ENCODE measurements at places on chromosomes 6 and 20.

GRCh38 chr6:124822721-124823120 is 139.5 kb upstream of the RNF217 start:
- no peak for DNase-seq

DNA sequence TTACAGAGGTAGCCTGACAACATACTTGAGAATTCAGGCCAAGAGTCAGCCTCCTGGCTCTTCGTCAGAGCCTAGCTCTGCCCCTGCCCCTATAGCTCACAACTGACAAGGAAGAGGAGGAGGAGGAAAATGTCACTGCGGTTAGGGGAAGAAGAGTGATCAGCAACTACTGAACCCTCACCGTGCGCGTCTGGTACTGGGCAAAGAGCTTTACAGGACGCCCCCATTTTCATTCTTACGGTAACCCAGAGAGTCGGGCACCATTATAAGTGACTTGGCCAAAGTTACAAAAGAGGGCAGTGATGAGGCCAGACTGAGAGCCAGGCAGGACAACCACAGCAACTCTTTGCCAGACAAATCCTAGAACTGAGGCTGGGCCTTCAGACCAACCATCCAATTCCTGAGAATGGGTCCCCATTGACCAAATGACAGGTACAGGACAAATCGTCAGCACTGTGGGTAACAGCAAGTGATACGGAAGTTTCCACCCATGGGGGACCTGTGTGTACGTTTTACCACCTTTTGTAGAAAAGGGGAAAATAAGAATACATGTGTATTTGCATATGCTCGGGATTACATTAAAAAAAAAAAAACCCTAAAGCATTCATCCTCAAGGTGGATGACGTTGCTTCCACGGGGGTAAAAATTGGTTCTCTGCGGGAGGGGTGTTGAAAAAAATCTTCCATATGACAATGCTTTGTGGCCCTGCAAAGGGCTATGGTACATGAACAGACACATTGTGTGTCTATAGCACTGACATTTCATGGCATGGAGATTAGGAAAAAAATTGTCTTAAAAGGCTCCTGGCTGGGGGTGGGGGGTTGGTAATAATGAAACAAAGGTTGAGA is 118.0 kb downstream of the NFATC2 start:
- DNase-seq: no peak

GRCh38 chr6:87104667-87105066 is 9.8 kb upstream of the CGA start:
- DNase-seq: no peak

GRCh38 chr20:48294196-48294595 is 508.9 kb upstream of the SULF2 start:
- DNase-seq: peak; percentile 82

GRCh38 chr20:10067321-10067720 is 32.5 kb downstream of the ANKEF1 start:
- no peak for DNase-seq

- no peak for DNase-seq
These were observed 283.4 kb upstream of the TBX18 start for GRCh38 chr6:85047818-85048217.

DNA sequence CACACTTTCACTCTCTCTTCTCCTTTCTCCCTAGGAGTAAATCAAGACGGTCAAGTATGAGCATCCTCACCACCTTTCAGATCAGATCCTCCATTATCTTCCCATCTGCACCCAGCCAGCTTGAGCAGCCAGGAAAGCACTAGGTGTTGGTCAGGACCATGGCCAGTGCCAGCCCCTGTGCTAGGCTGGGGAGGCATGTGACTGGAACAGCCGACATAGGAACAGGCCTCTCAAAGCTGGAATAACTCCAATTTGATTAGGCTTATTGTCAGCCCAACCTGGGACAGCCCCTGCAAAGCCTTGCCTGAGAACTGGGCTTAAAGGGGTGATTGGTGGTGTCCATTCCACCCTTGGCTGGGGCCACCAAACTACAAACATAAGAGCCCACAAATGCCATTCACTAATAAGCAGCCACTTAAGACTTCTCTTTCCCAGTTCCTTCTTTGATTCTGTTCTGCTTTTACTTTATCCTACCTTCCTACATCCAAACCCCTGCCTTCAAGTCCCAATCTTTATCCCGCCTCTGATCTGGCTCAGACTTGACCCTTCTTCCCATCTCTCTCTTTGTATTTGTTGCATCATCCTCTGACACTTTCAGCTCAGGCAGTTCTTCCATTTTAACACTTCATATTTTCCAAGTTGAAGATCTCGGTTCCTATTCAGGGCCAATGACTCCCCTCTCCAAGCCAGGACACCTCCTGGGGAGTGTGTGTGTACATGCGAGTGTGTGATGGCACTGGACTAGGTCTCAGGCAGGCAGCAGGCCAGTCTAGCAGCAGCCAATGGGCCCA is 4.5 kb upstream of the TREM2 start:
- peak; percentile 15 for DNase-seq

DNA sequence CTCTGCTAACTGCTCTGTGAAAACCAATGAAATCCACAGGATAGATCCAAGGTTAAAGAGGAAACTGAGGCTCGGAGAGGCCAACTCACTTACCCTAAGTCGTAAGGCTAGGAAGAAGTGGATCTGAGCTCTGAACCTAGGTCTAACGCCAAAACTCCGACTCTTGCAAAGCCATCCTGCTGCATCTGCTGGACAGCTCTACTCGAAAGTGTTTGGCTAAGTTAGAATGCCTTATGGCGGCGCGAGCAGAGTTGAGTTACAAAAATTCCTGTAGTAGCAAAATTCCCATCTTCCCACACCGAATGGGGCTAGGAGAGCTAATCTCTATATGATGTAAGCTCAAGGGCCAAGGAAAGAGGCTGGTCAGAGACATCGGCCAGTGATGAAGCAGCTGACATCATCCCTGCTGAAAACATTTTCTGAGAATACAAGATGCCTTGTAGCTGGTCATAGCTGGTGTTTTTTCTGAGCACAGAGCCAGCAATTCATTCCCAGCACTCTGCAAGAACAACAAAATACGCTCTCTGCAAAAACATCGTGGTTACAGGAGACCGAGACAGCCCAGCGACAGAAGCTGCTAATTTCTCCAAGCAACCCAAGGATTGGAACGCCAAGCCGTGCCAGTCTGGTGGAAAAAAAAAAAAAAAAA is 1.8 kb downstream of the SPATA2 start:
- peak; percentile 32 for DNase-seq

GRCh38 chr6:5529015-5529414 is 267.7 kb downstream of the FARS2 start:
- DNase-seq: no peak

DNA sequence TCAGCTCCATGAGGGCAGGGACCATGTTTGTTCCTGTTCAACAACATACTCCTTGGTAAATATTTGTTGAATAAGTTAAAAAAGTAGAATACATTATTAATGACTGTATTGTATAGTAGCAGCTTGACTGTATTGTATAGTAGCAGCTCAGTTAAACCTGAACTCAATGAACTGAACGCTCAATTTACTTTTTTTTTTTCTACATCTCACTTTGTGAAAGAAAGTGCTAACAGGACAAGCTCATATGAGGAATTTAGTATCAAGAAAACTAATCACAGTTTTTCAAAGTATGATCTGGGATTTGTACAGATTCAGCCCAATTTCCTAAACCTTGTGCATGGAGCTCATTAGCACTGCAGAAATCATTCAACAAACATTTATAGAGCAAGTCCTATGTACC is 38.8 kb upstream of the NR2E1 start:
- DNase-seq: no peak

- no peak for DNase-seq
These were observed 95.4 kb upstream of the CNKSR3 start for GRCh38 chr6:154605882-154606370.

DNA sequence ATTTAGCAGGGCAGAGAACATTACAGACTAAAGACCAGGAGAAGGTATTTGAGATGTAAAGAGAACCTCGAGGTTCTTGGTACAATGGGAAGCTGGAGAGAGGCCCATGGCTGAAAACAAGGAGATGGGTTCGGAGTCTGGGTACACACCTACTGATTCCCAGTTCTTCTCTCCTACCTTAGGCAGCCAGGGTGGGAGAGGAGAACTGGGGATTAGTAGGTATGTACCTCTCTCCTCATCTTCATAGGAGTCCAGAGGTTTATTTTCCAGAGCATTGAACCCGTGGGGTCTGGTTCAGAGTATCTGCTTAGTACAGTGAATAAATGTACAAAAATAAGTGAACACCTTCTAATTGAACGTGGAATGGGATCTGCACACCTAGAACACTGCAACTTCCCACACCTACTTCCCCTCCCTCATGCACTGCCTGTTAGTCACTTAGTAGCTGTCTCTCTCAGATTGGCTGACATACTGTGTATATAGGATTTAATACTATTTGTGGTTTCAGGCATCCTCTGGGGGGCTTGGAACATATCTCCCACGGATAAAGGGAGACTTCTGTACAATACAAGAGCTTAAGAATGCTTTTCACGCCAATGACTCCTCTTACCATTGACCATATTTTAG is 23.5 kb upstream of the NUP153 start:
- DNase-seq: no peak

GRCh38 chr6:149385998-149386646 is 13.9 kb upstream of the SUMO4 start:
- DNase-seq: no peak

- DNase-seq: no peak
These were observed 79.0 kb downstream of the RNASET2 start for GRCh38 chr6:166877349-166877748.

GRCh38 chr6:104829183-104829958 is 30.3 kb downstream of the HACE1 start:
- peak; percentile 5 for DNase-seq

DNA sequence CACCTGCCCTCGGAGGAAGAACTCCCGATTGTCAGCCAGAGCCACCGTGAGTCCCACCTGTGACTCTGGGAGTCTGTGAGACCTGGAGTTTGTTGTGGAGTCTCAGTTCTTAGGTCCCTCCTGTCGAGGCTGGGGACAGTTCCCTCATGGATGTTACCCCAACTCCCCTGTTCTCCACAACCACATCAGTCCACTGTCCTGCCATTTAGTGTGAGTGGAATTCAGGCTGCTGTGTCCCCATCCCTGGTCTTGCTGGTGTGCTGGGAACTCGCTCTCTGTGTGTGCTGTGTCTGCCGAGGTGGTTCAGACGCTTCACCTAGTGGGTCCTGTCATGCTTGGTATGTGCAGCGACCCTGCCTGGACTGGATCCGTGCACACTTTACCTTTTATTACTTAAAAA is 163.2 kb downstream of the DTNBP1 start:
- no peak for DNase-seq

DNA sequence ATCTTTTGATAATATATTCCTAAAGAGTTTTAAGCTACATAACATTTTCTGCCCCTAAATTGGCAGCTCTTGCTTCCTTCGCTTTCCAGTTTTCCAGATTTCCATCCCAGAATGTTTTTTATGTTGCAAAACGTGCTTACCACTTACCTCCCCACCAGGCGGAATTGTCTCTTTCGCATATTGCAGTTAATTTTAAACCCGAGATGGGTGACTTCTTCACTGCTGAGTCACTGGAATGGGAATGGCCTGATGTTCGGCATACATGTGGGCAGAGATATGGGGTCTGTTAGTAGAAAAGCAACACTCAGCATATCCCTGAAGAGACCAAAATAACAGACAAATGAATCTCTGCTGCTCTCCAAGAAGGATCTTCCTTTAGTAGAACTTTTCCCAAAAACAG is 491.2 kb downstream of the PREX1 start:
- DNase-seq: no peak

GRCh38 chr20:5153612-5154542 is 27.1 kb downstream of the CDS2 start:
- DNase-seq: no peak

DNA sequence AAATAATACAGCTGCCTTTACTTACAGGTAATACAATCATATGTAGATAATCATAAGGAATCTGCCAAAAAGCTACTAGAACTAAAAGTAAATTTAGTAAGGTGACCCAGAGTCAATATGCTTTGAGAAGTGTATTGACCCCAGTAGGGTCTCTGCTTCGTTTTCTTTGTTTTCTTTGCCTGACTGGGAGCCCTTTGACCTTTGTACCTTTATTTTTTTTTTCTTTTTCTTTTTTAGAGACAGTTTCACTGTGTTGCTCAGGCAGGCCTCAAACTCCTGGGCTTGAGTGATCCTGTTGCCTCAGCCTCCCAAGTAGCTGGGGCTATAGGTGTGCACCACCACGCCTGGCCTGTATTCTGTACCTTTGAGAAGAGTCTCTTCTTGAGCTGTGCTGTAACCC is 17.9 kb downstream of the RAB5IF start:
- no peak for DNase-seq

GRCh38 chr6:170174124-170174770 is 116.6 kb downstream of the DLL1 start:
- no peak for DNase-seq

- no peak for DNase-seq
These were observed 303.4 kb upstream of the EXOC2 start for GRCh38 chr6:996271-996852.

GRCh38 chr6:136464874-136465273 is 85.3 kb downstream of the MAP7 start:
- no peak for DNase-seq

DNA sequence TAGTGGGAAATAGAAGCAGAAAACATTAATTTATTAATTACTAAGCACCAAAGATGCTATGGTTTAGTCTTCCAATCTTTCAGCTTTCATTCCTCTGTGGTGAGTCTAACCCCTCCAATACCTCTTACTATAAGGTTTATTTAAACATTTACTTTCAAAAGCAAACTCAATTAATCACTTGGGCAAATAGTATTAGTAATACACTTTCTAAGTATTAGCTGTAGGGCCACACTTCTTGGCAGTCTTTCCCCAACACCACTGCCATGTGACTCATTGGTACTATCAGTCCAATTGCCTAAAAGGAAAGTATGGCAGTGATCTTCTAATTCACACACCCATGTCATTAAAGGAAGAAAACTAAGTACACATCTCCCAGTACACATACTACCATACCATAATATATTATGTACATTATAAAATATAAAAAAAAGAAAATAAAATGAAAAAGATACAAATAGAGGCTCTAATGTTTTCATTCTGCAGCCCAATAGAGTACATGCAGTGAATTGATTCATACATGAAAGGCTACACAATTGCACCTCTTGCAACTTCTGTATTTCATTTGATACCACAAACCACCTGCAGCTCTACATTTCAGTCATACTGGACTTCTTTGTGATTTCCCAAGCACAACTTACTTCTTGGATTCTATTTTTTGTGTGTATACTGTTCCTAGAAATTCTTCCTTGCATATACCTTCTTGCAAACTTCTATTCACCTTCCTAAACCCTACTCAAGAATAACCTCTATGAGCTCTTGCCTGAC is 218.6 kb downstream of the PKHD1 start:
- DNase-seq: no peak

GRCh38 chr6:73143551-73143950 is 81.7 kb downstream of the KHDC1L start:
- no peak for DNase-seq

- DNase-seq: no peak
These were observed 8.9 kb downstream of the GUCA1A start for GRCh38 chr6:42182101-42182500.

- DNase-seq: no peak
These were observed 1960.9 kb upstream of the DEFB115 start for GRCh38 chr20:29296256-29297230.

DNA sequence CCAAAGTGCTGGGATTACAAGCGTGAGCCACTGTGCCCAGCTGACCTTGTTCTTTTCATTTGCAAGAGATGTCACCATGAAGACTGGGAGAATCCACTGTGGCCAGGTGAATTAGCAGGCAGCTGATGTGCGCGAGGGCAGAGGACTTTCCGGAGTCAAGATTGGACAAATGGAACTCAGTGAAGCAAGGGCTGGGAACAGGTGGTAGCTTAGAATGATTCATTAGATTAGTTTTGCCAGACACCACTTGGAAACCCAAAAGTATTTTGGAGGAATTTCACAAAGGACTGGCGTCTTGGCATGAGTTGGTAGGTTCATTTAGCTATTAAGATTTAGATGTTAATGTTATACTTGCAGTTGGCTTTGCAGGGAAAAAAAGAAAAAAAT is 4.7 kb upstream of the AKAP7 start:
- DNase-seq: no peak

Measured in cardiac fibroblast (primary cell).